AG08396 (cell line): ENCODE measurements at places on chromosomes 6 and 20.

DNA sequence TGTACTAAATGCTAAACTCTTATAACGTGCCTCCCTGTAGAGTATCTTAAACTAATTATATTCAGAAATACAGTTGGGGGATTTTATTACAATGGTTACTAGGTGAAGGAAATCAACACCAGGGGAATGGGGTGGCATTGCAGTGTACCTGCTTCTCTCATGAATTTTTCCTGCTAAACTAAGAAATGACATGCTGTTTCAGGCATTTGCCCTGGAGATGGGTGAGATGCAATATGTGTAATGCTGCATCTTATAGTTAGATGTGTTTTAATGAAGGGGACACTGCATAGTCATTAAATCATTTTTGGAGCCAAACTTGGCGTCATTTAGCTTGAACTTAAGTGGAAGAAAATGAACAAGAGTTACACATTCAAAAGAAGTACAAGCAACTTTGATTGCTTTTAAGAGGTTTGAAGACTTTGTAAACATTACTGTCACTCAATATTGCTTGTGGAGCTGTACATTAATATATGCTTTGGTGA is 4.3 kb downstream of the EYA4 start:
- no peak for DNase-seq

DNA sequence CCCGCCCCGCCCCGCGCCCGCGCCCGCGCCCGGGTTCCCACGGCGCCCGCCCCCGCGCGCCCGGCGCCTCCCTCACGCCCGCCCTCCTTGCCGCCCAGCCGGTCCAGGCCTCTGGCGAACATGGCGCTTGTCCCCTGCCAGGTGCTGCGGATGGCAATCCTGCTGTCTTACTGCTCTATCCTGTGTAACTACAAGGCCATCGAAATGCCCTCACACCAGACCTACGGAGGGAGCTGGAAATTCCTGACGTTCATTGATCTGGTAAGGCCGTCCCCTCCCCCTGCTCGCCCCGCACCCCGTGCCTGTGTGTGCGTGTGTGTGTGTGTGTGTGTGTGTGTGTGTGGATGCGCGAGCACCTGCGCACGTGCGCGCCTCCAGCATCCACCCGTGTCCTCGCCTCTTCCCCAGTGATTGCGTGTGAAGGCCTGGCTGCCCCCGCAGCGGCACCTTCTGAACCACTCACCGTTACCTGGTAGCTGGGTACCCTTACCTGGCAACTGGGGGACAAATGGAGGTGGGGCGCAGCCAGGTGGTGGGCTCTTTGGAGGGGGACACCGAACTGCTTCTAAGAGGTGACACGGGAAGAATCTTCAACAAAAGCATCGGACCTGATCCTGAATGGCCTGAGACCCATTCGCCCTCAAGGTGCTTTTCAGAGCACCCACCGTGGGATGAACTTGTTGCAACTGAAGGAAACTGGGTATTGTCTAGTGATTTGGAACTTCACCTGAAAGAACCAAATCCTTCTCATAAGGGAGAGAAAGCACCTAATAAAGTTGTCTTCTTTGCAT is at the start of gene AIG1:
Gene AIG1, plus strand, starts transcription at position 84 of the 791 bp plus-strand sequence. Its CDS starts 37 bp downstream, at position 121.
- peak; percentile 93 for DNase-seq

DNA sequence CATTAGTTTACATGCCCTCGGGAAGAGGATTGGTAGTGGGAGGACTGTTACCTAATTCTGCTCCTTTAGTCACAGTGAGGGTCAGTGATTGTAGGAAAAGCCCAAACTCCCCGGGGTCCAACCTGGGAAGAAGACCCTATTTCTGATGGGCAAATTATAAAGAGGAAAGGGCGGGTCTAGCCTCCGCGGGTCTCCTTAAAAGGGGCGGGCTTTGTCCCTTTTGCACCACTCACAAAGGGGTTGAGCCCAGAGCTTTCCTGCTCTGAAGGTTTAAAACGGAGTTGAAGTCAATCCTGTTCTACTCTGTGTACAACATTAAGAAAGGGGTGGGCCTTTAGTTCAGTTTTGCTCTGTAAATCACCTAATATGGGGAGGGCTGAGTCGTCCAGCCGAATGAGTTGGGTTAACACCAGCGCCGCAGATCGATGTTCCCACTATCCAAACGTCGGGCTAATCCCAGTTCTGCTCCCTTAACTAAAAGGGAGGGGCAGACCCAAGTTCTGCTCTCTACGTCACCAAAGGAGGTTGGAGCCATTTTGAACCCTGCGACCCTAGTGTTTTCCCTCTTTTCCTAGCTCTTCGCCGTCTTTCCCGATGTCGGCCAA is 920 bp upstream of the RNF5 start:
- no peak for DNase-seq

DNA sequence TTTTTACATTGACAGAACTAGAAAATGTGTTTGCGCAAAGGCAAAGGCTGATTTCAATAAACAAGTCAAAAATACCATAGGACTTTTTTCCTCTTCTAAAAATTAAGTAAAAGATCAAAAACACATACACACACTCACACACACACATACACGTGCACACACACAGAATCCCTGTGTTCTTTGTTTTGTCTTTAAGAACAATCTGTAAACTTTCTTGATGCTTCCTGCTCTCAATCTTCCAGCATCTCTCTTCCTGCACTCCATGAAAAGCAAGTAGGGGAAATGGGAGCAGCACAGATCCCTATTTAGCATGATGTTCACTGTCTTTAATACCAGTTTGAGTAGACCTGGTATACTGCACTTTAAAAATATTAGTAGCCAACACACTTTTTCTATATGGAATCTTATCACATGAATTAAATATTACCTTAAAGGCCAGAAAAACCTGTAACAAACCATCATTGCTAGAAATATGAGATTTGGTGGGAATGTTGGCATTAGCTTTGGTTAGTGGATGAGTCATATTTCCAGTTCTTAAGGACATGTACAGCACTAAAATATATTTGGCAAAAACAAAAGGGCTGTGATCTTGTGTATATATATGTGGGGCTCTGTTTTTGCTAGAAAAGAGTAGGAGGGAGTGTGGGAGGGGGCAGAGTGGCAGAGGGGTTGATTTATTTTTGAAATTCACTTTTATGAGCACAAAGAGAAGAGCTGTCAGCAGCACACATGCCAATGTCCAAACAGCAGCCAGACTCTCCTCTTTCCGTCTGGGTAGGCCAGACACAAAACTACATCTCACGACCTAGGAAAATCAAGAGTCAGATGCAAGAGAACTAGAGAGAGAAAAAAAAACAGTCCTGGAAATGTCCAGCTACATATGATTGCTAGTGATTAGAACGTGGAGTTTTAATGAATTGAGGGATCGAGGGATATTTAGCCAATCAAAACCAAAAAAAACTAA is 4.6 kb downstream of the PTPRK start:
- DNase-seq, result no peak

DNA sequence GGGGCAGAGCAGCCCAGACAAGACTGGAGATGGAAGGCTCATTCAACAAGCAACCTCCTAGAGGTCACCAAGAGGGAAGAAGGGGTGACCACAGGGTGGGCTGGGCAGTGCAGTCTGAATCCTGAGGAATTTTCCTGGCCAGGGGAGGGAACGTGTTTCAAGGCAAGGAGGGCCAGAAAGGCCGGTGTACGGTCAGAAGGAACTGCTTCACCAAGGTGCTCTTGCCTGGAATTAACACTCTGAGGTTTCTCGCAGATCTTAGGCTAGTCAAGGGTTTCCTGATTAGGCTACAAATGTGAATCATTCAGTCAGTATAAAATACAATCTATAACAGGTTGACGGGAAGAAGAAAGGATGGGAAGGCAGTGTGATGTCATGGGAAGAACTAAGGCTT is 199.3 kb downstream of the LRFN2 start:
- no peak for DNase-seq

DNA sequence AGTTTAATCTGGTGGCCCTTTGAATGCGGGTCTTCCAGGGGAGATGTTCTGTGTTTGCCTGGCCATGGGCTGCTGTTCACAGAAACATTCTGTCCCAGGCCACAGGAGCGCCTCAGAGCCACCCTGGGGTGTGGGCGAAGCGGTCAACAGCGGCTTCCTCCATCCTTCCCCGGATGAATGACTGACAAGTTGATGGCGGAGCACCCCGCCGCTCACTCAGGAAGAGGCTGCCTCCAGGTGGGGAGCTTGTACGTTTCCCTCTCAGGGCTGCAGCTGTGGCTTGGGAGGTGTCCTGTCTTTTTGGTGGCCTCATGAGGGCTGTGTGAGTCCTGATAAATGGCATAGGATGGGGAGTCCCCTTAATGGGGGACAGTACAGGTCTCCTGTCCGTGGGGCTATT is 178.4 kb downstream of the NRN1 start:
- DNase-seq, result no peak

- no peak for DNase-seq
Measured at GRCh38 chr6:108295676-108296075, 822 bp downstream of the AFG1L start.
